Activated CD4-positive, alpha-beta memory T cell treated with anti-CD3 and anti-CD28 coated beads for 36 hours (primary cell): ENCODE measurements at places on chromosomes 6 and 20.

GRCh38 chr6:33147807-33148666, 44.2 kb downstream of the COL11A2 start:
- DNase-seq, result no peak

DNA sequence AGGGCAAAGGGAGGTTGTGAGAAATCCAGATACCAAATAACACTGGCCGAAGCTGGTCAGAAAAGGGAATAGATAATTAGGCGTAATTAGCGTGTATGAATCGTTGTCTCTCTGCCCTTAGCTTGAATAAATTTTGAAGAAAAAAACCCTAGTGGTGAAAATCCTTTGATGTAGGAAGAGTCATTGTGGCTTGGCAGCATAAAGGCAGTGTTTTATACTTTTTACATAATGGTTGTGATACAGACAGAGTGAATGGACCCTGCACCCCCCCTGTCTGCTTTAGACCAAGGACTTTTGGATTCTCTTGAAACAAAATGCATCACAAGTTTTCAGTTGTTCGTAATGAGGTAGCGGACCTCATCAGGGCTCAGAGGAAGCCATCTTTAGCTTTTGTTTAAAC, 126.5 kb downstream of the AFG1L start:
- DNase-seq, result no peak

- no peak for DNase-seq
Observed at GRCh38 chr20:31716818-31717477, 5.7 kb downstream of the BCL2L1 start.

DNA sequence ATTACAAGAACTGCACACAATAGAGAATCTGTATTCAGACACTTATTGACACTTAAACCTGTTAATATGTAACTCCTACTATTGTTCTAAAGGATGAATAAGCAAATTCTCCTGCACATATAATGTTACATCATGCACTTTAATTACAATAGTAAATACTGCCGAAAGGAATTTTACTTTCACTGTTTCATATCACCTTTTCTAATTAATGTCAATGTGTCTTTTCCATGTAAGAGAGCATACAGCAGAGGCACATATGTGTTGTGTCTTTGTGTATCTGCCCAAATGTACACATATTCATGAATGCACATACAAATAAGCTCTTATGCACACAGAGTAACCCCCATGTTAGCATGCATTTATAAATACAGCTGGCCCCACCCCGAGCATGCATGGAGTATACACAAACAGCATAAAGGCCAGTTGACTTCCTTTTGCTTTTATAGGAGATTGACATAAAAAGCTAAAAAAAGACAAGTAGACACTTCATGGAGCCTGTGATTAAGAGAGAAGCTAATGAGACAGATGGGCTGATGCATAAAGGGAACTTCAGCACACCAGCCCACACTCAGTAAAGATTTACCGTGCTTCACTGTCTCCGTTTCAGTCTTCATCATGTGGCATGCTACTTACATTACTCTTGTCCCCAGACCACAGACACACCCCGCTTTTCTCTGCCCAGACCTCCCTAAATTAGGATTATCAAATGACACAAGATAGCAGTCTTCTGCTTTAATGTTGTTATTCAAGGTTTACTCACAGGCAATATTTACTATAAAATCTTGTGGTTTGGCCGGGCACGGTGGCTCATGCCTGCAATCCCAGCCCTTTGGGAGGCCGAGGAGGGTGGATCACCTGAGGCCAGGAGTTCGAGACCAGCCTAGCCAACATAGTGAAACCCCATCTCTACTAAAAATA, 184.6 kb downstream of the ATXN1 start:
- DNase-seq, result peak; percentile 40

- no peak for DNase-seq
Observed at GRCh38 chr20:61949363-61949713, 116.3 kb downstream of the TAF4 start.

DNA sequence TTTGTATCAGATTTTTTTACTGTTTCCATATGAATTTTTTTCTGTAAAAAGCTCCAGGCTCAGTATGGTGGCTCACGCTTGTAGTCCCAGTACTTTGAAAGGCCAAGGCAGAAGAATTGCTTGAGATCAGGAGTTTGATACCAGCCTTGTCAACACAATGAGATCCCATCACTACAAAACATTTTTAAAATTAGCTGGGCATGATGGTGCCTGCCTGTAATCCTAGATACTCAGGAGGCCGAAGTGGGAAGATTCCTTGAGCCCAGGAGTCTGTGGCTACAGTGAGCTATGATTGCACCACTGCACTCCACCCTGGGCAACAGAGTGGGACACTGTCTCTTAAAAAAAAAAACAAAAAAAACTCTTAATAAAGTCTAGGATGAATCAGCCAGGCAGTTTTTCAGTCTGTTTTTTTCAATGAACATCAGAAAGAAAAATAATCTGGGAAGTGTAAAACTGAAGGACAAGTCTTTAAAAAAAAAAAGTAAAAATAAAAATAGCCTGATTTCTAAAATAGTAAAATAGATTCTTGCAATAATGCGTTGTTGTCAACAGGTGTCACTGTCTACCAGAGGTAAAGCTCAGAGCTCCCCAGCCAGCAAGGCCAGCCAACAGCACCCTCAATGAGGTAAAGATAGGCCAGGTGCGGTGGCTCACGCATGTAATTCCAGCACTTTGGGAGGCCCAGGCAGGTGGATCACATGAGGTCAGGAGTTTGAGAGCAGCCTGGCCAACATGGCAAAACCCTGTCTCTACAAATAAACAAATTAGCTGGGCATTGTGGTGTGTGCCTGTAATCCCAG, 9.3 kb upstream of the ATG5 start:
- DNase-seq, result peak; percentile 53

DNA sequence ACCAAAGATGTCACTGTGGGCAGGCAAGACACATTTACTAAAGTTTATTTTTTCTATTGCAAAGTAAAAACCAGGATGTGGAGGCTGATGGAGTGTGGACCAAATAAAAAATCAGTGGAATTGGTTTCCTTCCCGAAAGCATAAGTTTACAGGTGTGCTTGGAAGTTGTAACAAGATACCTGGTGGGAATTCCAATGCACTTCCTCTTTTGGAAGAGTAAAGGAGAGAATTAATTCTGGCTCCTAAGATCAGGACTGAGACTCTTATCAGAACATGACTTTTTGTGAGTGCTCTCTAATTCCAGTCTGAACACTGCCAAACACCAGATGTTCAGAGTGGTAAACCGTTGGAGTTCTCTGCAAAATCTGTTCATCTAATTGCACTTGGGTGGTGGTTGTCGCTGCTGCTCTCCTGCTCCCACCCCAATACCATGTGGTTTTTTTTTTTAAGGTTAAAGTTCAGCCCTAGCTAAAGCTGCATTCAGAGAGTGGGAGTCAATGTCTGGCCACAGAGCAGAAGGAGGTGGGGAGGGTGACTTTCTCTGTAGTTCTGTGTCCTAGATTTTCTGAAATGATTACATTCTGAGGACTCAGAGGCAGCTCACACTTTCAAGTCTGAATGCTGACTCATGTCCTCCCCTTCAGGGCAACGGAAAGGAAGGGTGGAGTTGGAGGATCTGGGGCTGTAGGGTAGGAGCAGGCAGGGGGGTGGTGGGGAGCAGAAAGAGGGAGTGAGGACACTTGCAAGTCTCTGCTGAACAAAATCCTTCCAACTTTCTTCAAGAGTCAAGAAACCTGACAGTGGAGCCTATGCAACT, 275.8 kb upstream of the PRDM1 start:
- DNase-seq, result peak; percentile 82

DNA sequence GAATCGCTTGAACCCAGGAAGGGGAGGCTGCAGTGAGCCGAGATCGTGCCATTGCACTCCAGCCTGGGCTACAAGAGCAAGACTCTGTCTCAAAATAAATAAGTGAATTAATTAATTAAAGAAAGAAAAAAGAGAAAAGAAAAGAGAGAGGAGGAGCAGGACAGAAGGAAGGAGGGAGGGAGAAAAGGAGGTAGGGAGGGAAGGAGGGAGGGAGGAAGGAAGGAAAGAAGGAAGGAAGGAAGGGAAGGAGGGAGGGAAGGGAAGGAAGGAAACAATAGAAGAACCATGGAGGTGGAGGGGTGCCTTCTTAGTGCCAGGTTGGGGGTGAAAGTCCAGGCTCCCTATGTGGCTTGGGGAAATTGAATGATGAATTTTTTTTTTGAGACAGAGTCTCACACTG, 6.5 kb upstream of the AHCY start:
- no peak for DNase-seq

- peak; percentile 11 for DNase-seq
Observed at GRCh38 chr6:132365281-132365907, 35.9 kb downstream of the MOXD1 start.

DNA sequence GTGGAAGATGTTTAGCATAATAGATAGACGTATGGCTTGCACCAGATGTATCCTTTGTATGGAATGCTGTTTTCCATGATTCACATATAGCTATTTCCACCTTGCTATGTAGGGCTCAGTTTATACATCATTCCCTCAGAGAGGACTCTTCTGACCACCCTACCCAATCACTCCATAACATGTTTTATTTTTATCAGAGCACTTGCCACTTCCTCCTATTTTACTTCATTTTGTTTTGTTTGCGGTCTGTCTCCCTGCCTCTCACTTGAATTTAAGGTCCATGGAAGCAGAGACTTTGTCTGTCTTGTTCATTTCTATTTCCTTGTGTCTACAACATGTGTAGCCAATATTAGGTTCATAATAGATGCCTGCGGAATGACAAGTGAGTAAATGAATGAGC, 266.9 kb upstream of the CITED2 start:
- DNase-seq, result no peak

- DNase-seq, result no peak
Observed at GRCh38 chr20:37142708-37143107, 36.4 kb upstream of the RPN2 start.

GRCh38 chr6:20740727-20741126, 206.5 kb downstream of the CDKAL1 start:
- no peak for DNase-seq
